ENCODE measurements at places on chromosomes 7 and 10. TPM values are rescaled to one million over a fixed set of nuclear protein-coding genes. Genes with fewer than 3 reads are reported as not detected.

Gene DGKI
- 1.5 TPM for total RNA-seq

Gene STK31
- not detected for total RNA-seq

Gene ITIH5
- 2.2 TPM for total RNA-seq

Gene SPAM1
- not detected for total RNA-seq

Gene UPK3B
- total RNA-seq, result 4.0 TPM

Gene SHH
- total RNA-seq, result not detected

Gene POLR1F
- total RNA-seq, result 19.7 TPM

Data from mammary epithelial cell (primary cell).